Endothelial cell of umbilical vein (primary cell): ENCODE measurements at places on chromosomes 3 and 15. TPM values are rescaled to one million over a fixed set of nuclear protein-coding genes. Genes with fewer than 3 reads are reported as not detected.

Gene TMC3
- total RNA-seq, result not detected in 2 replicates

Gene EIF4E3
- 4.9 and 7.6 TPM in 2 replicates for total RNA-seq

Gene C2CD4A
- 0.46 and 1.1 TPM in 2 replicates for total RNA-seq

DNA sequence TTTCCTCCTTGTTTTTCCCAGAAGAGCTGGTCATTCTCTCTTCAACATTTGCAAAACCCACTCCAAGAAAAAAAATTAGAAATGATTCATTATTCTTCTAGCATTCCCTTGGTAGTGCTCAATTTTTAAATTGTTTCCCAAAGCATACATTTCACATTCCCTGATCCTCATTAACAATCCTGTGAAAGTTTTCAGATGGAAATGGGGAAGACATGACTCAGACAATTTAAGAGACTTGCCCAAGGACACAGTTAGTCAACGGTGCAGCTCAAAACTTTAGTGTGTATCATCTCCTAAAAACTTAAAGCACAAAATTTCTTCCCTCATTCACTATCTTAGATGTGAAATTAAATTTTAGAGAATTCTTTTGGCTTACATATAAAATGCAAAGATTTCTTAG, 17.1 kb upstream of the ABI3BP start:
- peaks cover 7% of the 10 kb centered on the region for H3K4me1 ChIP-seq
- H3K27ac ChIP-seq, result no peak overlapping the region
- no peaks in the 10 kb centered on the region for H3K36me3 ChIP-seq
- no peaks in the 10 kb centered on the region for H3K27me3 ChIP-seq

- H3K27ac ChIP-seq, result no peak overlapping the region
- no peaks in the 10 kb centered on the region for H3K36me3 ChIP-seq
- DNase-seq, result peak; percentile 76
Measured at GRCh38 chr3:99348451-99348850, 289.9 kb upstream of the COL8A1 start.

DNA sequence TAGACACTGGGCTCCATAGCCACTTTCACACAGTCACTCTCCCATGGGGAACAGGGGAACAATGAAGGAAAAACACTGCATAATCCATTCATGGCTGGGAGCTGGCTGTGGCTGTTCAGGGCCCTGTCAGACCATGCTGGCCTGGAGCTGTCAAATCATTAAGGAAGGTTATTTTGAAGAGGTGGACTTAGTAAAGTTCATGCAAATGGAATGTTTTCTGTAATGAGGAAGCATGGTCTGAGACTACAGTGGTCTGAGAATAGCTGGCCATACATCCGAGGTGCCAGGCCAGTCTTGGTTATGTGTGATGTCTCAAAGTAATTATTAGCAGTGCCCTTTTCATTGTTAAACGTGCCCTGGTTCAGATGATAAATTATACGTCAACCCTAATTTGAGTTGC, 117.1 kb upstream of the MRPS22 start:
- H3K36me3 ChIP-seq, result no peaks in the 10 kb centered on the region
- no peaks in the 10 kb centered on the region for H3K4me1 ChIP-seq
- no peaks in the 10 kb centered on the region for H3K27me3 ChIP-seq
- DNase-seq, result no peak
- no peak overlapping the region for H3K27ac ChIP-seq
- no peak overlapping the region for H3K4me3 ChIP-seq
